ENCODE measurements at places on chromosomes 5 and 9. TPM values are rescaled to one million over a fixed set of nuclear protein-coding genes. Genes with fewer than 3 reads are reported as not detected.

Gene PCDHGB3
- total RNA-seq: 0.12 TPM

Gene SAPCD2
- total RNA-seq: 33.8 TPM

Gene NTNG2
- 5.4 TPM for total RNA-seq

DNA sequence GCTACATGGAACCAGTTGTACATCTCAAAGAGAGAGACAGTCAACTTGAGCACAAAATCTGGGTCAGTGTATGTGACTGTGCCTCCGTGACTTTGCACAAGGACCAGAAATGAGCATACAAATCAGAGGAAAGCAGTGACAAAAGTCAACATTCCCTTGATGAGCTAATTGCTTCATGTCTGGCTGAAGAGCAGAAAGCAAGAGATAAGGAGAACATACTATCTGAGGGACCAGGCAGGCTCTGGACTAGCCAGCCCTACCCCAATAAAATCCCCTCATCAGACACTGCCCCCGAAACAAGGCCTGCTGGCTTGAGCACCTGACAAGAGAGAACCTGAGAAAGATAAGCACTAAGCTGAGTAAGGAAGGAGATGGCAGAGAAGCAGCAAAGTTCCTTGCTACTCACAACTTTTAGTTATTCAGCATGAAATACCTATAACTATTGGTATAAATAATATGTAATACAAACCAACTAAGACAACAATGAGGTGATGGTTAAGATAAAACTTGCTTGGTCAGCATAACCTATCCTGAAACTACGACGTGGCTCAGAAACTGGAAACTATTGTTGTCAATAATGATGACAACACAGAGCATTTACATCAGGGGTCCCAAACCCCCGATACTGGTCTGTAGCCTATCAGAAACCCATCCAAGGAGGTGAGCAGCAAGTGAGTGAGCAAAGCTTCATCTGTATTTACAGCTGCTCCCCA, 9.5 kb downstream of the SIL1 start:
- no peak for DNase-seq
- H3K27me3 ChIP-seq: no peaks in the 10 kb centered on the region
- H3K27ac ChIP-seq: no peak overlapping the region
- no peaks in the 10 kb centered on the region for H3K36me3 ChIP-seq

- H3K27ac ChIP-seq: no peak overlapping the region
- H3K27me3 ChIP-seq: no peaks in the 10 kb centered on the region
- DNase-seq: no peak
- no peaks in the 10 kb centered on the region for H3K4me1 ChIP-seq
- H3K4me3 ChIP-seq: no peak overlapping the region
Measured at GRCh38 chr5:81768935-81769452, 18.1 kb upstream of the SSBP2 start.

- no peak overlapping the region for H3K27ac ChIP-seq
- no peaks in the 10 kb centered on the region for H3K36me3 ChIP-seq
- H3K4me3 ChIP-seq: no peak overlapping the region
- no peaks in the 10 kb centered on the region for H3K27me3 ChIP-seq
Measured at GRCh38 chr9:81410201-81410600, 279.1 kb downstream of the TLE1 start.

DNA sequence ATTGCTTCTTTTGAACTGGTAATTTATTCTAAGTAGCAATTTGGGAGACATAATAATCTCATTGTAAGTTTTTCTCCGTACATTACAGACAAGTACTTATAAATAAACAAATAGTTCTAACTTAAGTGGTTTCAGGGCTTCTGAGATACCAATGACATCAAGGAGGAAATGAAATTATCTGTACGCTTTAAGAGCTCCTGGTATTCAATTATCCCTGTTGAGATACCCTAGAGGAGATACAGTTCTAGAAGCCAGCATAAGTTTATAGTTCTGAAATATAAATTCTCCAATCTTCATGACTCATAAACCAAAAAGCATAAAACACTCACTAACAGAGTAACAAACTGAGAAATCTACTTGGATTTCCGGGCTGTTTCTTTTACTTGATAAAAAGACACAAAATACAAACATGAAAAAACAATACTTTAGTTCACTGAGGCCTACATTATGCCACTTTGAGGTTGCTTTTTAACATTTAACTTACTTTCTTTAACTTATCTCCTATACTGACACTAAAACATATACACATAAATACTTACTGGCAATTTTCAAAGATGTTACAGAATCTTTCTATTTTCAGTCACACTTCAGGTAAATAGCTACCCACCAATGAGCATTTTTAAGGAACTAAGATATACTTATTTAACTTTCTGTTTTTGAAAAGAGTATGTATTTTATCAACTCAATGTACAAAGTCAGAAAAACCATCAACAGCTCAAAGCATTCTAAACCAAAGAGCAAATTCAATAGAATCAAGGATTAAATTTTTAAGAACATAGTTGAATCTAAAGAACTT, 7.5 kb downstream of the DCTN4 start:
- H3K4me3 ChIP-seq: no peak overlapping the region
- H3K4me1 ChIP-seq: peaks cover 38% of the 10 kb centered on the region
- no peak for DNase-seq

GRCh38 chr5:167694325-167695147, 596.9 kb upstream of the WWC1 start:
- H3K27ac ChIP-seq: no peak overlapping the region
- H3K4me1 ChIP-seq: no peaks in the 10 kb centered on the region
- no peak for DNase-seq
- no peak overlapping the region for H3K4me3 ChIP-seq
- H3K27me3 ChIP-seq: no peaks in the 10 kb centered on the region

DNA sequence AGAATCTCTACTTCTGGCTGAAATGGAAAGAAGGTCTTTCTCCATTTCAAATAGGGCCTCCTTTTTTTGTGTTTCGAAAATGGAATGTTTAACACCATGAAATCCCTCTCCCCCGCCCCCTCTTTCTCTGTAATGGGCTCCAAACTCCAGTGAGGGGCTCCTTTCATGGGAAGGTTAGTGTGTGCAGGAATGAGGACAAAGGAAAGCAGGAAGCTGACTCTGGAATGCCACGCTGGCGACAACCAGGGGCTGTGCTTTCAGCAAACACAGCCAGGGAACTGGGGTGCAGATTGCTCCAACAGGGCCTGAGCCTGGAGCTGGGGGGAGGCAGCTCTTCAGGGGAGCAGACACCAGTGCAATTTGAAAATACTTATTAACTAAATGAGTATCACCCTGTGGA, 82.8 kb downstream of the CRB2 start:
- H3K27ac ChIP-seq: no peak overlapping the region
- no peaks in the 10 kb centered on the region for H3K4me1 ChIP-seq

DNA sequence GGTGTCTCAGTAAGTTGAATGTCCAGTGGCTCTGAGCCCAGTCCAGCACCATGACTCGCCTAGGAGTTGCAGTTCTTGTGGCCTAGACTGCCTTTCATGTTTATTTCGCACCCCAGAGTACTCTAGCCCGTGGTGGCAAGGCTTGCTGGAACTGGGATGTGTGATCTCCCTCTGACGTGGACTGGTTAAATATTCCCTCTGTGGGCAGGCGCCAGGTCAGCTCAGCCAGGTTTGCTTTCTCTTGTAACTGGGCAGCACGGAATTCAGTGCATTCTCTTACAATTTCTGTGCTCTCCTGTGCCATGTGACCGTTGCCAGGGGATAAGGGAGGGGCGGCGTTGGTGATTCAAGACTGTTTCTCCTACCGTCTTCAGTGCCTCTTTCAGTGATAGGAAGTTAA, 270.8 kb downstream of the KDM4C start:
- no peak overlapping the region for H3K27ac ChIP-seq
- no peaks in the 10 kb centered on the region for H3K27me3 ChIP-seq
- no peak for DNase-seq
- H3K4me1 ChIP-seq: no peaks in the 10 kb centered on the region
- H3K36me3 ChIP-seq: peaks cover 29% of the 10 kb centered on the region

- H3K4me3 ChIP-seq: no peak overlapping the region
- no peaks in the 10 kb centered on the region for H3K4me1 ChIP-seq
- no peak for DNase-seq
- H3K36me3 ChIP-seq: no peaks in the 10 kb centered on the region
Measured at GRCh38 chr5:5799826-5800225, 377.3 kb downstream of the ICE1 start.

DNA sequence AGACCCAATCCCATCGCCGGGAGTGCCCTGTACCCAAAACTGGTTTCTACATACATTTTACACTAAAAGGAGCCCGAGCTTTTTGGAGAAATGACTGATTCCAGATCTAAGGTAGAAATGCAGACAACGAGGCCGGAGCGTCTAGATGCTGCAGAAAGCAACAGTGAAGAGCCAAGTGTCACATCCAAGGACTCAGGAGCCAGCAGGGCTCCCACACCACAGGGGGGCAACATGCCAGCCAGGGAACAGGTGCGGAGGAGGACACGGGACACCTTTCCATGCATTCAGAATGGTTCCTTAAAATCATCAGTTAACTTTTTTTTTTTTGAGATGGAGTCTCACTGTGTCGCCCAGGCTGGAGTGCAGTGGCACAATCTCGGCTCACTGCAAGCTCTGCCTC, 23.1 kb upstream of the NRARP start:
- H3K4me3 ChIP-seq: no peak overlapping the region
- peaks cover 2% of the 10 kb centered on the region for H3K36me3 ChIP-seq
- H3K27ac ChIP-seq: no peak overlapping the region
- DNase-seq: no peak

GRCh38 chr5:174741352-174741751, 17.0 kb downstream of the MSX2 start:
- H3K27me3 ChIP-seq: peaks cover 15% of the 10 kb centered on the region
- H3K4me1 ChIP-seq: no peaks in the 10 kb centered on the region
- H3K27ac ChIP-seq: no peak overlapping the region
- DNase-seq: no peak
- peaks cover 2% of the 10 kb centered on the region for H3K36me3 ChIP-seq

DNA sequence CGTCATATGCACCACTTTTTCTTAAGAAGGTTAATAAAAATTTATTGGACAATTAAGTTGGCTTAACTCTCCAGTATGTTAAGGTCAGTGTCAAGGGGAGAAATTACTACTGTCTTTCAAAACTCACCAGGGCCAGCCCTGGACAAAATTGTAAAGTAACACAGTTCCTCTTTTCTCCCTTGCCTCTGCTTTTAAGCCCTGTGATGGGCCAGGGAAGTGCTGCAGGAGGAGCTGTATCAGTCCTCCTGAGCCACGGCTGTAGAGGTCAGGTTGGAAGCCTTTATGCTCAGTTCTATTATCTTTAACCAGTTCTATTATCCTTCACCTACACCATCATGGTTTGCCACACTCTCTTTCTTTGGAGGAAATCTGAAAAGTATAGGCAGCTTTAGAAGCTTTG, 11.5 kb upstream of the PPP2R2B start:
- no peaks in the 10 kb centered on the region for H3K36me3 ChIP-seq
- no peak for DNase-seq

GRCh38 chr5:36570301-36571095, 35.9 kb upstream of the SLC1A3 start:
- no peaks in the 10 kb centered on the region for H3K4me1 ChIP-seq
- DNase-seq: no peak
- H3K27me3 ChIP-seq: no peaks in the 10 kb centered on the region
- no peak overlapping the region for H3K27ac ChIP-seq

- DNase-seq: no peak
- no peak overlapping the region for H3K4me3 ChIP-seq
- no peaks in the 10 kb centered on the region for H3K27me3 ChIP-seq
- H3K27ac ChIP-seq: no peak overlapping the region
- peaks cover 15% of the 10 kb centered on the region for H3K36me3 ChIP-seq
Measured at GRCh38 chr5:16520841-16521240, 55.2 kb upstream of the ZNF622 start.

Data from activated CD4-positive, alpha-beta T cell treated with anti-CD3 and anti-CD28 coated beads, Interleukin-2, amount 10 ng/mL, durations not matched to agents 7 days and 5 days (primary cell).